ENCODE measurements at places on chromosomes 12 and 14.

GRCh38 chr14:95463171-95463901 is 53.1 kb downstream of the SYNE3 start:
- DNase-seq: no peak

DNA sequence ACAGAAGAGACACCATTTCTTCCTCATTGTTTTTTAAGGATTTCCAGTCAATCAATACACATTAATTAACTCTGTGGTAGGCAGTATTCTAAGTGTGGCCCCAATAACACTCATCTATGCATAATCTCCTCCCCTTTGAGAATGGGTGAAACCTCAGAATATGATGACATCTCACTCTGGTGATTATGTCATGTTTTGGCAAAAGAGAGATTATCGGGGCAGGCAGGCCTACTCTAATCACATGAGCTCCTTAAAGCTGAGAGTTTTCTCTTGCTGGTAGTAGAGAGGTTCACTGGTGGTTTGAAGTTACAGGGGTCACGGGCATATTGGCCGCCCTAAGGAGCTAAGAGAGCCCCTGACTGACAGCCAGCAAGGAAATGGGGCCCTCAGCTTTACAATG is 7.1 kb upstream of the LGMN start:
- DNase-seq: no peak

DNA sequence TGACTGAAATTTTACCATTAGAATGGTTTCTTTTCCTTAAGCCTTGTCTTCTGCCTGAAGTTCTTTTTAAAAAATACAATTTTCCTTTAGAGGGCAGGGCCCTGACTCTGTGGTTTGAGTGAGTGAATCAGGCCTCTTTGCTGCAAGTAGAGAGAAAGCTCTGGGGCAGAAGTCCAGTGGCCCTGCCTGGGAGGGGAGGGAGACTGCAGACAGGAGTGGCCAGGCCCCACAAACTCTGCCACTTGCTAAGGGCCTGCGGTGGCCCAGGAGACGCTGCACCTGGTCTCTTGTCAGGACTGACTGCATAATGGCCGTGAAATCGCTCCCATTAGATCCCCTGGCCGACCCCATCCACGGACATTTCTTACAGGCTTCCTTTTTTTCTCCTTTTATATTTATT is 25.5 kb downstream of the TSPAN11 start:
- DNase-seq: no peak

GRCh38 chr14:52730709-52731111 is 744 bp downstream of the STYX start:
- no peak for DNase-seq

DNA sequence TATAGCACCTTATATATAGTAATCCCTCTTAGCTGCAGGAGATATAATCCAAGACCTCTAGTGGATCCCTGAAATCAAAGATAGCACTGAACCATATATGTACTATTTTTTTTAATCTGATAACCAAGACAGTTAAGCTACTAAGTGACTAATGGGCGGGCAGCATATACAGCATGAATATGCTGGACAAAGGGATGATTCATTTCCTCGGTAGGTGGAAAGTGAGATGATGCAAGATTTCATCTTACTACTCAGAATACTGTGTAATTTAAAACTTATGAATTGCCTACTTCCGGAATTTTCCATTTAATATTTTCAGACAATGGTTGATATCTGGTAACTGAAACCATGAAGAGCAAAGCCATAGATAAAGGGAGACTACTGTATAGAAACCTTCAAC is 36.2 kb downstream of the PRMT8 start:
- no peak for DNase-seq

GRCh38 chr14:68718023-68718990 is 74.6 kb downstream of the ZFP36L1 start:
- no peak for DNase-seq

DNA sequence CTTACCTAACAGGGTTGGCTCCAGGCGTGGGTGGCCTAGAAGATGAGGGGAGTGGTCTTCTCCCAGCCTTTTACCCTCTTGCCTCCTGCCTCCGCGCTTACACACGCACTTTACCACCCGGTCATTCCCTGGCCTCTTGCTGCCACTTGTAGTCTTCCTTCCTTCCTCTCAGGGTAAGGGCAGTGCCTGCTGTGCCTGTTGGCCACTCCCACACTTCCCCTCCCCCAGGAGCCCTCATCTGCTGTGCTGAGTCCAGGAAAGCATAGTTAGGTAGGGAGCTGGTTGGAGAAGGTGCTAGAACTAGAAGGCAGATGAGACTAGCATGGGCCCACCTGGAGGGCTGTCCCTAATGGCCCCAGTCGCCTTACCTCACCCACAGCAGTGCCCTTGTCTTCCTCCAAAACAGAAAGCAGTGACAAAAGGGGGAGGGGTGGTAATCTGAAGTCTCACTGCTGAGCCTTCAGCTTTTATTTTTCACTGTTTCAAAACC is 54.3 kb upstream of the SRSF5 start:
- DNase-seq: no peak

DNA sequence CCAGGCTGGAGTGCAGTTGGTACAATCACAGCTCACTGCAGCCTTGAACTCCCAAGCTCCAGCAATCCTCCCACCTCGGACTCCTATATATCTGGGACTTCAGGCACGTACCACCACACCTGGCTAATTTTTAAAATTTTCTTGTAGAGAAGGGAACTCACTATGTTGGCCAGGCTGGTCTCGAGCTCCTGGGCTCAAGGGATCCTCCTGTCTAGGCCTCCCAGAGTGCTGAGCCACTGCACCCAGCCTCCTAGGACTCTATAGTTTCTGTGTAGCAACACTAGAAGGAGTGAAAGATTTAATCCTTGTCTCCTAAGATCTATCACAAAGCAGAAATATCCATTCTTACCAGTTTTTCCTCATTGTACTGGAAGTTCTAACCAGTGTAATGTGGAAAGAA is 4.3 kb upstream of the APOF start:
- DNase-seq: no peak

- DNase-seq: no peak
Measured at GRCh38 chr12:92027701-92028440, 117.8 kb downstream of the BTG1 start.

DNA sequence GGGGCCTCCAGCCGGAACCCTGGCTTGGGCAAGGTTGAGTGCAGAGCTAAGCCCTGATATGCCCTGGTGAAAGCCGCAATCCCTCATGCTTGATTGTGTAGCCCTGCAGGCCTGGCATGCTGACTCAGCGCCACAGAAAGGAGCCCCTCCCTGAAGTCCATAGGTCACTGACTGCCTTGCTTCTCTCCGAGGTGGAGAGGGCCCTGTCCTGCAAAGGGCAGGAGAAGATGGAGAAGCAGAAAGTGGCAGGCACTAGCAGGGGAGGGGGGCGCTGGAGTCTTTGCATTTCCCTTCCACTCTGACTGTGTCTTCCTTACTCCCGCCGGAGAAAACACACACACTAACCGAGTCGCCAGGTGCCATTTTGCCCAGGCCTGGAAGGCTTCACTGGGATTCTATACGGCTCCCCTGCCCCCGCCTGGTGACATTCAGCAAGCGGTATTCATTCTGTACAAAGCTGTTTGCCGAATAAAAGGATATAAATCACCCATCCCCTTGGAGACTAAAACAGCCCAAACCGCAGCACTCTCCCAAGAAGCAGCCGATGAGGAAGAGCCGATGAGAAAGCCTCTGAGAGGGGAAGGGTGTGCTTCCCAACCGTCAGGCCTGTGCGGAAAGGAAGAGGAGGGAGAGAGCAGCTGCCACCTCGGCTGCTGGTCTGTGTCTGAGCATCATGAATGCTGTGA is 69.8 kb downstream of the SLC6A12 start:
- DNase-seq: no peak

- DNase-seq: no peak
Measured at GRCh38 chr12:109932878-109933503, 32.9 kb downstream of the TCHP start.

- no peak for DNase-seq
Measured at GRCh38 chr14:91282954-91283645, 38.6 kb upstream of the GPR68 start.

DNA sequence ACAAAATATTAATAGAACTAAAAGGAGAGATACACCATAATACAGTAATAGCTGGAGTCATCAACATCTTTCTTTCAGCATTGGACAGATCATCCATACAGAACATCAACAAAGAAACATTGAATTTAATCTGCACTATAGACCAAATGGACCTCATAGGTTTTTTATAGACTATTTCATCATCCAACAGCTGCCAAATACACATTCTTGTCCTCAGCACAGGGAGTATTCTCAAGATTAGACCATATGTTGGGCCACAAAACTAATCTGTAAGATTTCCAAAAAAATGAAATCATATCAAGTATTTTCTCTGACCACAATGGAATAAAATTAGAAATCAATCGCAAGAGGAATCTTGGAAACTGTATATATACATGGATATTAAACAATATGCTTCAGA is 86.9 kb downstream of the FSCB start:
- no peak for DNase-seq

GRCh38 chr14:61147381-61147821 is 133.7 kb downstream of the TMEM30B start:
- no peak for DNase-seq

DNA sequence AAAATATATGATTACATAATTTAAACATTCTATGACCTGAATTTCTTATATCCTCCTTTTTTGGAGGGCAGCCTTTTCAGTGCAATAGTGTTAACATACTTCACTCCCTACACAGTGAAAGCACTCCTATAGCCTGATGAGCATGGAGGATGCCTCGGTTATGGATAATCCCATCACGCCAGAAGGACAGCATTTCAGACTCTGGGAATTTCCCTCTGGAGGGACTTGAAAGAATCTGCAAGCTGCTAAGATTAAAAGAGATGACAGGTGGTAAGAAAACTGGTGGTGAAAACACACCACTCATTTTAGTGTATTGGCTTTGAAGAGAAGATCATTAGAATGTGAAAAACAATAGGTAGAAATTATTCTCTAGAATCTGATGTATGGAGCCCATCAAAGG is 99.3 kb upstream of the LMNTD1 start:
- no peak for DNase-seq

- DNase-seq: no peak
Measured at GRCh38 chr12:98256830-98257229, 258.6 kb upstream of the TMPO start.

DNA sequence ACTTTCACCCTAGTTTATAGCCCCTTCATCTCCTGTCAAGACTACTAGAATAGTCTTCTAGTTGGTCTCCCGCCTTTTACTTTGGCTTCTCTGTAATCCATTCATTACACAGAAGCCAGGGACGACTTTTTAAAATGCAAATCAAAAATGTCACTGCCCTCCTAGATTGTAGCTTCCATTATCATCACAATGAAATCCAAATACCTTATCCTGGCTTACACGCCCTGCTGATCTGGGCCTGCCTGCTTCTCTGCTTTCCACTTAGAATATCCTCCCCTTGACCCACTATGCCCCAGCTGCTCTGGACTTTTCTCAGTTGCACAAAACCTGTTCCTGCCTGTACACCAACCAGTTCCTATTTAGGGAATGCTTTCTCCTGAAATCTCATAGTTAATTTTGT is 4.5 kb upstream of the EEA1 start:
- DNase-seq: no peak

DNA sequence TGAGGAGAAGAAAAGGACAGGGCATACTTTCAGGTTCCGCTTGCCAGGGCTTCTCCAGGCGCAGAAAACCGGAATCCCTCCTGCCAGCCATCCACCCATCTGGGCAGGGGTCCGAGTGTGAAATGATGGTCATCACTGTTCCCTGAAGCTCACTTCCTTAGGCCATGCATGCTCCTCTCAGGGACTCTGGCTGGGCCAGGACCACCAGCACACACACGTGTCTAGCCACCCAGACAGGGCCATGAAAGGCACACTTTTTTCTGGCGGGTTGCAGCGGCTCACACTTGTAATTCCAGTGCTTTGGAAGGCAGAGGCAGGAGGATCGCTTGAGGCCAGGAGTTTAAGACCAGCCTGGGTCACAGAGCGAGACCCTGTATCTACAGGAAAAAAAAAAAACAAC is 1.5 kb downstream of the TCL1A start:
- DNase-seq: no peak

DNA sequence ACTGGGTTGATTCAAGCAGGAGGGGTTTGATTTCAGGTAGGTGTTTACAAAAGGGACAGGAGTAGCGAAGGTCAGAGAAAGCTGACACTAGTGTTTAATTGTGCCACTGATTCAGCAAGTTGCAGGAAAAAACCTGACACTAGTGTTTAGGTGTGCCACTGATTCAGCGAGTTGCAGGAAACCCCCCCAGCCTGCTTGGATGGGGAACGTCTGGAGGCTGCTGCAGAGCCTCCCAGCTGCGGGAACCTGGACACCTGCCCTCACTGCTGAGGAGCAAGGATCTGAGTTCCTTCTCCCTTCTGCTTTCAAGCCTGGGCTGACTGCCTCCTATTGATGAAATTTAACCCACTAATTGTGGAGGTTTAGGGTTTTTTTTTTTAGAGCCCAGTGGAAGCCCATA is 84.2 kb downstream of the AVPR1A start:
- no peak for DNase-seq

DNA sequence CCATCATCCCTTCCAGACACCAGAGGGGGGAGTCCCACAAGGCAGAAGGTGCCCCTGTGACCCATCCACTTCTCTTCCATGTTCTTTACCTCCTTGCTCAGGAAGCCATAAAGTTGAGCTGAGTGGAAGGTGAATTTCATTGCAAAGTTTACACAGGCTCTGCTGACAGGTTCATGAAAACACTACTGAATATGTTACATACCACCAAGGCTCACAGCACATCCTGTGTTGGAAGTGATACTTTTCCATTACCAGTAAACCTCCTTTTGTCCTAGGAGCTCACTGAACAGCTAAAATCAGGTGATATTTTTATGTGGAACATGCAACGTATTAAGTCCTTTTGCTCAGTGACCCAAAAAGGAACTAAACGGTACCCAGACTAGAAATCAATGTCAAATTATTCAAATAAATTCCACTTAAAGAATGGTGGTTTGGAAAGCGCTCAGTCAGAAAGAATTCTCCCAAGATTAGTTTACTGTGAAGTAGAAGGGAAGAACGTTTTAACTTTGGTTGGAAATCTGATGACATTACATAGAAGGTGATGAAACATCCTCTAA is 196.2 kb upstream of the NUDT4 start:
- DNase-seq: no peak

DNA sequence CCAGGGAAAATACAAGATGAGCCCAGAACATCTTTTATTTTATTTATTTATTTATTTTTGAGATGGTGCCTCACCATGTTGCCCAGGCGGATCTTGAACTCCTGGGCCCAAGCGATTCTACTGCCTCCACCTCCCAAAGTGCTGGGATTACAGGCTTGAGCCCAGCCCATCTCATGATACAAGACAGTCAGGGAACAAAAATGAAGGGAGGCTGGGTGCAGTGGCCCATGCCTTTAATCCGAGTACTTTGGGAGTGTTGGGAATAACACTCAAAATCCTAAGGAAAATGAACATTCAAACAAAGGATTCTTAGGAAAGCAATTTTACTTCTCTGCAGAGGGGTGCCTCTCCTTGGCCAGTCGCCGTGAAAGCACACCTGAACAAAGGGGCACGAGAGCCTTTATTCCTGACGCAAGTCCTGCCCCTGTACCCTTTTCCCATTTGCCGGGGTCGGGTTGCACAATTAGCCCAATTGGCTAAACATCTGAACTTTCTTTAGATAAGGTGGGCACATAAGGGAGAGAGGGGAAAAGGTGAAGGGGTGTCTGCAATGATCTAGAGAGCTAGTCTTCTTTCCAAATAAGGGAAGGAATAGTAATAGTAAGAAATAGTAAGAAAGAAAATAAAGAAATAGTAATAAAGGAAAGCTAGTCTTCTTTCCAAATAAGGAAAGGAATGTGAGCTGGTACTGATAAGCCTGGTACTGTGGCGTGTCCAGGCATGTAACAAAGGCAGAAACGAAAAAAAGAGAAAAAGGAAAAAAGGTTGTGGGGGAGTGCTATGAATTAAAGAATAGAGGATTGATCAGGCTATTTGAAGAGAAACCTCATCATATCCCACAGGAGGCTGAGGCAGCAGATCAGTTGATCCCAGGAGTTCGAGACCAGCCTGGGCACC is 13.4 kb downstream of the NCAPD2 start:
- no peak for DNase-seq

Measured in stimulated activated CD8-positive, alpha-beta memory T cell treated with anti-CD3 and anti-CD28 coated beads, Interleukin-4, amount 100 ng/mL, for 4 hours (primary cell).